ENCODE measurements at places on chromosomes 2 and 18. TPM values are rescaled to one million over a fixed set of nuclear protein-coding genes. Genes with fewer than 3 reads are reported as not detected.

The MDH1 gene
- 123 TPM for total RNA-seq

The GPR155 gene
- total RNA-seq, result 6.2 TPM

The DNER gene
- 1.2 TPM for total RNA-seq

The ASPRV1 gene
- 1.9 TPM for total RNA-seq

The GPR17 gene
- 0.18 TPM for total RNA-seq

The PLCL1 gene
- total RNA-seq, result 6.3 TPM

The SIGLEC15 gene
- 0.35 TPM for total RNA-seq

The STRADB gene
- 24.5 TPM for total RNA-seq

The RAD51AP2 gene
- total RNA-seq, result not detected

DNA sequence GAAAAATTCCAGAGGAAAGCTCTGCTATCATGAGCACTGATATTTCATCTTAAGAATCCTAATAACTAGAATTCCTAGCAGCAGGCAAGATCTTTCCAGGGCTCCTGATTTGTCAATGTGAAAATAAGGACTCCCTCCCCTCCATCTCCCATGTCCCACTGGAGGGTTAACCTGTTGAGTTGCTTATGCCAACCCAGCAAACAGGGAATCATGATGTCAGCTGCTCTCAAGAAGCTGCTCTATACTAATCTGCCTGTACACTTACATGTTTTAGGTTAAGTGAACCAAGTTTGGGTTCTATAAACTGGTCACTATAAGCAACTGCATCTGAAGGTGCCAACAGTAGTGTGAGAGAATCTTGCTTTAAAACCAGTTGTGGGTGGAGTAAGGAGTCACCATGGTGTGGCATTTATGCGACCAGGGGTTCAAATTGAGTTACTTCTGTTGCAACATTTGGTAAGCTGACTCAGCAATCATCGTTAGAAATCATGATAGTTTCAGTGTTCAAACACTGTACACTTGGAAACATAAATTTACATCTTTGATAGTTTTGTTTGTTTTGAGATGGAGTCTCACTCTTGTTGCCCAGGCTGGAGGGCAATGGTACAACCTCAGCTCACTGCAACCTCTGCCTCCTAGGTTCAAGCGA lies 53.4 kb downstream of the STK25 start:
- H3K27ac ChIP-seq, result no peak overlapping the region
- DNase-seq, result no peak
- H3K4me1 ChIP-seq, result no peaks in the 10 kb centered on the region
- no peaks in the 10 kb centered on the region for H3K27me3 ChIP-seq

DNA sequence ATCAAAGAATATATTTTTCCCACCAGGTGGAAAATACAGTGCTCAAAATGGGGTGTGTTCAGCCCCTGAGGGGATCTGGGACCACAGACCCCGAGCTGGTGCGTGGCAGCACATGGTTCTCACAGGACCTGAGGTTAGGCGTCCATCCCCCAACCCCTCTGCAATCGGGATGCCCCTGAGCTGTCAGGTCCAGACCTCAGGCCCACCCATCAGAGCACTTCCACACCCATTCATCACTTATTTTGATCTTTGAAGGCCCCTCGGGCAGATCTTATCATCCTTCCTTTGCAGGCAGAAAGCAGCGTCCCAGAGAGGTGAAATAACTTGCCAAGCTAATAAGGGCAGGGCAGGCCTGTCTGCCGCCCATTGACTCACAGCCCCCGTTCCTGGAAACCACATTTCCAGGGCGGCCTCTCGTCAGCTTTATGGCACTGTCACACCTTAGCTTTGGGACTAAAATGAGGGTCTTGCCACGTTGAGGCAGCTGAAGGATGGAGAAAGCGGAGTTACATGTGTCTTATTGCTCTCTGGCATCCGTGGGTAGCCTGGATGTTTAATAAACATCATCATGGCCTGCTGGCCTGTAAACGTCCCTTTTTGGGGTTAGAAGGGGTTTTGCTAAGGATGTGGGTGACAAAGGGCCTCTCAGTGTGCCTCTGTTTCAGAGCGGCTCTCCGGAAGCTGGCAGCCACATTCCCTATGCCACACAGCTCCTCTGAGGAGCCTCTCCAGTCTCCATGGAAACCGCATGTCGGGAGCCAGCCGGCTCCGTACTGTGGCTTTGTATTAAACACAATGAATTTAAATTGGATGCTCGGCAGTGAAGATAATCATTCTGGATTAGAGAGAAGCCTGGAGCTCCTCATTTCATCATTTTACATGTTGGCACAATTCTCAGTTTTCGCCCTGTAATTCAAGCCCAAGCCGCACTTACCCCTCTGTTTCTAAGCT lies 58.3 kb upstream of the MAPRE3 start:
- no peaks in the 10 kb centered on the region for H3K4me1 ChIP-seq
- peaks cover 33% of the 10 kb centered on the region for H3K27me3 ChIP-seq
- H3K27ac ChIP-seq, result no peak overlapping the region
- H3K36me3 ChIP-seq, result no peaks in the 10 kb centered on the region

DNA sequence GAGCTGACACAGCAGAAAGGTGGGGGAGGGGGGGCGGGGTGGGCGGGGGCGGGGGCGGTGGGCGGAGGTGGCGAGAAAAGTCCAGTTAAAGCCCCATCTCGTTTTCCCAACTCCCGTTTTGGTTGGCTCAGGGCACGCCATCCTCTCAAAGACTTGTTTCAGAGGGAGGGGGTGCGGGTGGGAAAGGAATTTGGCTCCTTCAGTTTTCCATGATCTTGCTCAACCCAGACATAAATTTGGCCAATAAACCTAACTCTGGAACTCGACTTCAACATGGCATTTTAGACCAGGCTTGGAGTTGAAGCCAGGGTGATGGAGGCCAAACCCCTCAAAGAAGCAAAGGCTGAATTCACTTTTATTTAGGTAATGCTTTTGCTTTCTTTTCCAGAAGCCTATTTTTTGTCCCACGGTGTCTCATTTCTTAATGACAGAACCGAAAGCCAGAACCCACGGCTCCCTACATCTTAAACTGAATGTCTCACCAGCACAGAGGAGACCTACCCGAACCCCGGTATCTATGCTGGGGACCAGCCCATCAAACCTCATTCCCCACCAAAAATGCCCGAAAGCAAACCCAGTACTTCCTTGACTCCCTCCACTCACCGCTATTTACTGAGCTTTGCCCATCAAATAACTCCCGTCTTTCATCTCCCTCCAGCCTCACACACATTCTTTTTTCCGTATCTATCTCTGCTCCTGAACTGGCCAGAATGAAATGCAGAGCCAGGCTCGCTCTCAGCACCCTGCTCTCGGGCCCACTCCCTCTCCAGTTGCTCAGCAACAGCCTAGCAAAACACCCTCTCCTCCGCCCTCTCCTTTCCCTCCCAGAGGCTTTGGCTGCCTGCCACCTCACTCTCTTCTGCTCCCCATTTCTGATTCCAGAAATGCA lies 4.3 kb downstream of the IGFBP5 start:
- H3K27me3 ChIP-seq, result peaks cover 34% of the 10 kb centered on the region
- peak overlapping the region; percentile 46 for H3K4me3 ChIP-seq
- H3K4me1 ChIP-seq, result peaks cover 45% of the 10 kb centered on the region
- DNase-seq, result peak; percentile 72
- no peaks in the 10 kb centered on the region for H3K36me3 ChIP-seq

DNA sequence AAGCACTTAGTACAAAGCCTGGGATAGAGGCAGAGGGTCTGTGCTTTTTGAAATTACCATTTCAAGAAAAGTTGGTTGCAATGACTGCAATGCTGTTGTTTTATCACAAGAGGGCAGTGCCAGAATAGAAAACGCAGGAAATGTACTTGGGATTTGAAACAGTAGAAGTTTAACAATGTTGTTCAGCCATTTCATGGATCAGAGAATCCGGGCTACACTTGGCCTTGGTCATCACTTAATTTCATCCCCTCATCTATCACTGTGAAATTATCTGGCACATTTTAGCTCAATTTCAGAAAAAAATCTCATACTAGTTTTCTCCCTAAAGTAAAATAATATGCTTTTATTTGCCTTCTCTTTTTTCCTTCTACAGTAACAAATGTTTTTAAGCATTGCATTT lies 70.8 kb downstream of the RAPGEF4 start:
- H3K36me3 ChIP-seq, result no peaks in the 10 kb centered on the region
- no peaks in the 10 kb centered on the region for H3K27me3 ChIP-seq
- no peak overlapping the region for H3K27ac ChIP-seq
- no peak for DNase-seq
- no peak overlapping the region for H3K4me3 ChIP-seq

DNA sequence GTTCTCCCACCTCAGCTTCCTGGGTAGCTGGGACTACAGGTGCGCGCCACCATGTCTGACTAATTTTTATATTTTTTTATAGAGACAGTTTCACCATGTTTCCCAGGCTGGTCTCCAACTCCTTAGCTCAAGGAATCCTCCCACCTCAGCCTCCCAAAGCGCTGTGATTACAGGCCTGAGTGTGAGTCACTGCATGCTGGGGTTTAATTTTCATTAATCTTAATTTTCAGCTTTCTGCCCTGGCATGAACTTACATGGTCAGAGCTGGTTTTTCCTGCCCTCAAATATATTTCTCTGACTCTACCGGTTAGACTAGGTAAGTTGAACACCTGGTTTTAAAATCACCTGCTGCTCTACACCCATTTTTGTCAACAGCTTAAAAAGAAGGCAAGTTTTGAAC lies 3.1 kb downstream of the MARCHF7 start:
- no peak for DNase-seq
- H3K27ac ChIP-seq, result no peak overlapping the region
- H3K27me3 ChIP-seq, result no peaks in the 10 kb centered on the region
- peaks cover 41% of the 10 kb centered on the region for H3K36me3 ChIP-seq

- H3K27ac ChIP-seq, result no peak overlapping the region
- H3K36me3 ChIP-seq, result no peaks in the 10 kb centered on the region
- H3K27me3 ChIP-seq, result no peaks in the 10 kb centered on the region
- H3K4me3 ChIP-seq, result no peak overlapping the region
Measured at GRCh38 chr2:119257198-119257597, 33.6 kb downstream of the STEAP3 start.

DNA sequence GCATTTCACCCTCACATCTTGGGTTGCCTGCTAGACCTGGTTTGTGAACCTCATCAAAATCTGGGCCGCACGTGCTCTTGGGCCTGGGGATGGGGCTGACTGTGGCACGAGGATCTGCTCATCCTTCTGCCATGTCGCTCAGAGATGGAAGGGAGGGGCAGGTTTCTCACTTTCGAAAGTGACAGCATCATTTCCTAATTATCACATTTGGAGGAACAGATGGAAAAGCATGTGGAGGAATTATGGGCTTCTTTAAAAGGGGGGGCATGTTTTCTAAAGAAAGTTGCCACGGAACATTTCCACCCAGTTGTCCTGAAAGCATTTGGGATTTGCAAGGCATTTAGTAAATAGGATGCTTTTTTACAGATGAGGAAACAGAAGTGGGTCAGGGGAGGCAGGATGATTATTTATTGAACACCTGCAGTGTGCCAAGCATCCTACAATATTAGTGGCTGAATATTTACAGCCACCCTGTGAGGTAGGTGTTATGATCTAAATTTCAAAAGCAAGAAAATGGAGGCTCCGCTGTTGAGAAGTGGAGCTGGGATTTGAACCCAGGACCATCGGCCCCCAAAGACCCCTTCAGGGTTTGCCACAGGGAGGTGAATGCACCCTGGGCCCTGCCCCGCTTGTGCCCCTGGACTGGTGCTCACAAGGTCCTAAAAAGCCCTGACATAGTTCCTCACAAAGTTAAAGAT lies 104.2 kb upstream of the MYCN start:
- no peaks in the 10 kb centered on the region for H3K36me3 ChIP-seq
- H3K27ac ChIP-seq, result no peak overlapping the region
- no peaks in the 10 kb centered on the region for H3K27me3 ChIP-seq
- H3K4me1 ChIP-seq, result no peaks in the 10 kb centered on the region

- H3K4me1 ChIP-seq, result no peaks in the 10 kb centered on the region
- no peak overlapping the region for H3K27ac ChIP-seq
- no peaks in the 10 kb centered on the region for H3K27me3 ChIP-seq
- no peaks in the 10 kb centered on the region for H3K36me3 ChIP-seq
- DNase-seq, result no peak
Measured at GRCh38 chr18:58649966-58650816, 21.1 kb upstream of the MALT1 start.

GRCh38 chr18:24396082-24396633 lies 1.5 kb downstream of the OSBPL1A start:
- H3K4me3 ChIP-seq, result peak overlapping the region; percentile 70
- no peak for DNase-seq
- no peaks in the 10 kb centered on the region for H3K27me3 ChIP-seq
- no peaks in the 10 kb centered on the region for H3K36me3 ChIP-seq
- no peak overlapping the region for H3K27ac ChIP-seq

GRCh38 chr2:9975328-9975727 lies 23.8 kb downstream of the GRHL1 start:
- no peaks in the 10 kb centered on the region for H3K27me3 ChIP-seq
- no peaks in the 10 kb centered on the region for H3K36me3 ChIP-seq
- peaks cover 41% of the 10 kb centered on the region for H3K4me1 ChIP-seq

DNA sequence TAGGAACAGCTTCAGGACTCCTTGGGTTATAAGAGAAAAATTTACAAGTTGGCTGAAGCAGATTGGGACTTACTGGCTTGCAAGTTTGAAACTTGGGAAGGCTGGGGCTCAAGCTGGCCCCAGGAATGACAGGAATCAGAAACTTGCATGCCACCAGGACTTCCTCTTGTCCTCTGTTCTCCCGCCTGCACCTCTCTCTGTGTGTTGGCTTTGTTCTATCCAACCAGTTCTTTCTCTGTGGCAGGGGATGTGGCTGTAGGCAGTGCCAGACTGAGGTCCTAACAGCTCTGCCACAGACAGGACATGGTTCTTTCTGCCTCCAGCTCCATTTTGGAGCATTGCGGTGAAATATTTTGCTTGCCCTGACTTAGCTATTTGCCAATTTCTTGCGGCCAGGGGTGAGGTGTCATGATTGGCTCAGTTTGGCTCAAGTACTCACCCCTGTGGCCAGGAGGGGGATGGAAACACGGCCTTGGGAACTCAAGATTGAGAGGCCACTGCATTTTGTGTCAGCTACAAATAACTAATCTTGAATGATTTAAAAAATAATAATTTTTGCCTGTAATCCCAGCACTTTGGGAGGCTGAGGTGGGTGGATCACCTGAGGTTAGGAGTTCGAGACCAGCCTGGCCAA lies 48.9 kb downstream of the MEP1B start:
- no peak overlapping the region for H3K27ac ChIP-seq
- H3K36me3 ChIP-seq, result no peaks in the 10 kb centered on the region
- no peak for DNase-seq
- H3K4me3 ChIP-seq, result no peak overlapping the region
- H3K27me3 ChIP-seq, result no peaks in the 10 kb centered on the region

DNA sequence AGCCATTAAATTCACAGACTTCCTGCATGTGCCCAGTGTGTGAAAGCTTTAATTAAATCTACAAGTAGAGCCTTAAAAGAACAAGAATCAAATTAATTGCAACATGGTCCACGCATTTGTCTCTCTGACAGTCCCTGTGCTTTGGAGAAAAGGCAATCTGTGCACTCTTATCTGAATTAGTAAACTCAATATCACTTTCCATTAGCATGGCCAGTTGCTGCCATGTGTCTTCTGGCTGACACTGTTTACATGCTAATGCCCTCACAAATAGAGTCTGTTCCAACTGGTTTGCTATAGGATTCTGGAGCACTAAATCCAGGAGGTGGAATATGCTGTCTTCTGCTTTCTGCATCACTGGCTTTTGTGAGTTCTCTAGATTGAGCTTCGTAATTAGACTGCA lies 434.5 kb upstream of the RAB12 start:
- DNase-seq, result no peak
- no peak overlapping the region for H3K4me3 ChIP-seq
- H3K36me3 ChIP-seq, result no peaks in the 10 kb centered on the region
- no peak overlapping the region for H3K27ac ChIP-seq
- peaks cover 13% of the 10 kb centered on the region for H3K4me1 ChIP-seq

- H3K36me3 ChIP-seq, result peaks cover 24% of the 10 kb centered on the region
- H3K4me1 ChIP-seq, result no peaks in the 10 kb centered on the region
- H3K27ac ChIP-seq, result no peak overlapping the region
Measured at GRCh38 chr2:26364669-26365068, 18.1 kb upstream of the ADGRF3 start.
